ENCODE measurements at places on chromosomes 16 and 17.

- no peak for DNase-seq
Observed at GRCh38 chr17:32141258-32141657, 1.0 kb upstream of the RHOT1 start.

GRCh38 chr16:22272870-22273650 is 24.1 kb upstream of the POLR3E start:
- DNase-seq: no peak

DNA sequence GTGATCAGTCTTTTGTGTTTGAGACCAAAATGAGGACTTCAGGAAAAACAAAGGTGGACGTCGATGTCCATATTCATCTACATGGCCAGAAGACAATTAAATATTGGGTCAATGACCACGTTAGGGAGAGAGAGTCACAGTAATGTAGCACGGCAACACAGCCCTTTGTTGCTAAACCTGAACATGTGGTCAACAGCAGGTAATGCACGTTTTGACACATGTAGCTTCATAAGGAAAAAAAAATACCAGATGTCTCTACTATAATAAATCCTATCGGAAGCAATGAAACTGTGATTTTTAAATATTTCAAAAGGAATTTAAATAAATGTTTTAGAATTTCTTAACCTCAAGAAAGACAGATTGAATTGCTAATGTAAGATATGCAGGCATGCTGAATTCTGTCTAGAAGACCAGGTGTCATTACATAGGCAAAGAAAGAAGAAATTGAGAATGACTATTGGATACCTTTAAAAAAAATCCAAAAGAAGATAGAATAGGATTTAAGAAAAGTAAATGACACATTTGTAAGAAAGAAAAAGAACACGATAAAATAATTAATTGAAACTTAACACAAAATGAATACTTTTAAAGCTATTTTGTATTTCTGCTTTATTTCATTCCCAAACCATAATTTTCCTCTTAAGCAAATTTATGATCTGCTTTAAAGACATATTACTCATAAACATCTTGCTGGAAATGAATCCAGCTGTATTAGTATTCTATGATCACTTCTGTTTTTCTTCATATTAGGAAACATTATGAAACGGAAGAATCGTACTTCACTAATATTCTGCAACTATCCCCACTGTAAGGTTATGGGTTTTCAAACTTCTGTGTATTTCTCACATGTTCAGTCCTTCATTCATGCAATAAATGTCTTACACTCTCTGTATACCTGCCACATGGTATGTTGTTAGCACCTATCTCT is 30.1 kb downstream of the ABCA8 start:
- DNase-seq: no peak

DNA sequence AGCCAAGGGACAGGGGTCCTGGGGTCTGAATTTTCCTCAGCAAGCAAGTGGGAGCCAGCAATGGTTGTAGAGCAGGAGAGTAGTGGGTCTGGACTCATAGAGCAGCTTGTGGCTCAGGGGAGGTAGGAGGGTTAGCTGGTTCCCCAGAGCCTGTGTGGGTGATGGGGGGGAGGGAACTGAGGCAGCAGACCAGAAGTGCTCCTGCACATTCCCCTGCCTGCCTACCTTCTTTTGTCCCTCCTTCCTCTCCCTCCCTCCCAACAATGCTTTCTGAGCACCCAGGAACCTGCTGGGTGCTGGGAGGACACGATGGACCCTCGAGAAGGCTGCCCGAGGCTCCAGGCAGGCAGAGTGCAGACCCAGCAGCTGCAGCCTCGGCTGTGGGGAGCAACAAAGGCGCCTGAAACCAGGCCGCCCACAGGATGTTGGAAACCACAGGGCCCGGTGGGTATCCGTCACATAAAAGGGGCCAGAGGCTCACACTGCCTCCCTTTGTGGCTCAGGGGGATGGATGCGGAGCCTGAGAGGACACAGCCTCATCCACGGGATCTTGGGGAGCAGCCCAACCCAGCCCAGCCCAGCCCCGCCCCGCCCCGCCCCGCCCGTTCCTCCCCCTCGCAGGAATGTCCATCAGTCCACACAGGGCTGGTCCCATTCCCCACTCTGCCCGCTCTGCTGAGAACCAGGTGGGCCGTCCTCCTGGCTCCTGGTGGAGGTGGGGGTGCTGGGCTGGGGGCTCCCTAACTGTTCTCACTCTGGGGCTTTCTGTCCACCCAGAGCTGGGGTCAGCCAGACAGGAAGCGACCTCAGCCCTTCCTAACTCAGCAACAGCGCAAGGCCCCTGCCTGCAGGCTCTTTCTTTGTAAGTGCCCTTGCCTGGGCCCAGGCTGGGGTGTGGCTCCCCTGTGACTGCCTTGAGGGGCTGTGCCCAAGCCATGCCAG is 1.7 kb upstream of the NLRC3 start:
- DNase-seq: no peak

GRCh38 chr16:27847030-27847550 is 216.4 kb downstream of the GSG1L start:
- DNase-seq: no peak

- DNase-seq: no peak
Observed at GRCh38 chr16:83579027-83579426, 228.8 kb upstream of the HSBP1 start.

GRCh38 chr16:22948603-22949368 is 134.8 kb downstream of the HS3ST2 start:
- peak; percentile 19 for DNase-seq

DNA sequence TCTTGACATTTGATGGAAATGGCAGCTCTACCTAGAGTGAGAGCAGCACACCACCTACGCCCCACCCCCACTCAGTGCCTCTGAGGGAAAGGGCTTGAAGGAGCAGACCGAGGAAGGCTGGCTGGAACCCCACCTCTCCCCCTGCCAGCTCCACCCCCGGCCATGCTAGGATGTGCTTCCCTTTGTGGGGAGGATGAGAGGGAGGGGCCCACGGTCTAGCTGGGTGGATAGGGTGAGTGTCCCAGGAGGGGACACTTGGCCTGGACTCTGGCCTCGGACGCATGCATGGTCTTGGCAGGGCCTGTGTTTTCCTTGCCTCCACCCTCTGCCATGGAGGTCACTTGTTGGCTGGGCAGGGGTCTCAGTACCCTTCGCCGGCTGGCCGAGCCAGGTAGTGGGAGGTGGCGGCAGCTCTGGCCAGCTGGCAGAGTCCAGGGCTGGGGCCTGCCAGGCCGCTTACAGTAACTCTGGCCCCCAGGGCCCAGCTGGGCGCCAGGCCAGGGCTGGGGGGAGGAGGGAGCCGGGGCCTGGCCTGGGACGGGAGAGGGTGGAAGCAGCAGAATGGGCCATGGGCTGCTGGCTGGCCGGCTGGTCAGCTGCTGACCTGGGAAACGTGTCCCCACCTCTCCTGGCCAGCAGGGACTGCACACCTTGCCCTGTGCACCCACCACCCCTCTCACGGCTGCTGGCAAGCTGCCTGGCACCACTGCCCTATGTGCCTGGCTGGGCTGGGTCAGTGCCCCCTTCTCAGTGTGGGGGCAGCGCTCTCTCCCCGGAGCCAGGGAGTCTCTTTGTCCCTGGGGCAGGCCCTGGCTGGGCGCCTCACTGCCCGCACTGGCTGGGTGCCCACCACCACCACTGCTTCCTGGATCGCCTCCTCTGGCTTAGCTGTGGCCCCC is 23.0 kb downstream of the RARA start:
- DNase-seq: no peak

- no peak for DNase-seq
Observed at GRCh38 chr17:37826497-37827430, 81.9 kb upstream of the HNF1B start.

- DNase-seq: no peak
Observed at GRCh38 chr16:74846714-74847113, 72.1 kb upstream of the FA2H start.

DNA sequence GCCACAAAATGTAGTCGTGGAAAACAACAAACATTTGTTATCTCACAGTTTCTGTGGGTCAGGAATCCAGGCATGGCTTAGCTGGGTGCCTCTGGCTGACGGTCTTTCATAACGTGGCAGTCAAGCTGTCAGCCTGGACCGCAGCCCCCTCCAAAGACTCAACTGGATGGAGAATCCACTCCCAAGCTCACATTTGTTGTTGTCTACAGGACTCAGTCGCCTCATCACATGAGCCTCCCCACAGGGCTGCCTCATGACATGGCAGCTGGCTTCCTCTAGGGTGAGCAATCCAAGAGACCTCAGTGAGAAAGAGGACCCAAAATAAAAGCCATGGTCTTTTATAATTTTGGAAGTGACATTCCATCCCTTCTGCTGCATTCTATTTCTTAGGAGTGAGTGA is 34.7 kb upstream of the AKAP1 start:
- no peak for DNase-seq

- no peak for DNase-seq
Observed at GRCh38 chr17:76570877-76571471, 14.7 kb downstream of the ST6GALNAC2 start.

DNA sequence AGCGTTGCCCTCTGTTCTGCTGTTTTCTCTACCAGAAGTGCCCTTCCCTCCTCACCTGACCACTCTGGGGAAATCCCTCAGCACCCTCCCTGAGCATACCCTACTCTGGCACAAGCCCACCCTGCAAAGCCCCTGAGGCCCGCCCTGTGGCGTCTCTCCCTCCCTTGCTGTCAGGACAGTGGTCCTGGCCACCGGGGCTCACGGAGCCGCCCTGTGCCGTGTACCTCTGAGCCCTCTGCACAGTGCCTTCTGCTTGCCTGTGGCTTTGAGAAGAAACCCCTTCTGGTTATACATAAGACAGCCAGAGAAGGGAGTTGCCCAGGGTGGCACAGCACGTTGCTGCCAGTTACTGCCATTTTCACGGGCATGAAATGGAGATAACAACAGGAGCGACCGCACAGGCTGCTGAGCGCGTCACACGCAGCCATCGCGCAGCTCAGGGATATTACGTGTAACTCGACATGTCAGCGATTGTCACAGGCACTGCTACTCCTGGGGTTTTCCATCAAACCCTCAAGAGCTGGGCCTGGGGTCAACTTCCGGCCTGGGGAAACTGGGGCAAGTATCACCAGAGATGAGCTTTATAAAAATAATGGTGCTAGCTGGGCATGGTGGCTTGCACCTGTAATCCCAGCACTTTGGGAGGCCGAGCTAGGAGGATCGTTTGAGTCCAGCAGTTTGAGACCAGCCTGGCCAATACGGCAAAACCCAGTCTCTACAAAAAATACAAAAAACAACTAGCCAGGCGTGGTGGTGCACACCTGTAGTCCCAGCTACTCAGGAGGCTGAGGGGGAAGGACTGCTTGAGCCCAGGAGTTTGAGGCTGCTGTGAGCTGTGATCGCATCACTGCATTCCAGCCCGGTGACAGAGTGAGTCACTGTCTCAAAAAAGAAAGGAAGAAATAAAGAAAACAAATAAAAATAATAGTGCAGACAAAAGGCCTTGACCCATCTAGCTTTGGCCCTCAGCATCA is 14.8 kb downstream of the SCGB1C2 start:
- no peak for DNase-seq

DNA sequence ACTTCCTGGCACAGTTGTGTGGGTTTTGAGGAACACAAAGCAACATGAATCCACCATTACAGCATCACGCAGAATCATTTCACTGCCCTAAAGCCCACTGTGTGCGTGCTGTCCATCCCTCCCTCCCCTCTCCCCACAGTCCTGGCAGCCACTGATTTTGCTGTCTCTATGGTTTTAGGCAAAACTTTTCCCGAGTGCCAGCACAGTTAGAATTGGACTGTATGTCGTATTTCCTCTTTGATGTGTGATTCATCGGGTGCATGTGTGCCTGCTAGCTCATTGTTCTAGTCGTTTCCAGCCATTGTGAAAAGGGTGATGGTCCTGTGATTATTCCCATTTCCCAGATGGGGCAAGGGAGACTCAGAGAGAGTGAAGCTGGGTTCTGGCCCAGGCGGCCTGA is 12.7 kb downstream of the KLHL36 start:
- DNase-seq: no peak
